Activated naive CD4-positive, alpha-beta T cell treated with anti-CD3 and anti-CD28 coated beads, Interleukin-2, amount 50 U/mL, for 72 hours (primary cell): ENCODE measurements at places on chromosomes 4 and X.

DNA sequence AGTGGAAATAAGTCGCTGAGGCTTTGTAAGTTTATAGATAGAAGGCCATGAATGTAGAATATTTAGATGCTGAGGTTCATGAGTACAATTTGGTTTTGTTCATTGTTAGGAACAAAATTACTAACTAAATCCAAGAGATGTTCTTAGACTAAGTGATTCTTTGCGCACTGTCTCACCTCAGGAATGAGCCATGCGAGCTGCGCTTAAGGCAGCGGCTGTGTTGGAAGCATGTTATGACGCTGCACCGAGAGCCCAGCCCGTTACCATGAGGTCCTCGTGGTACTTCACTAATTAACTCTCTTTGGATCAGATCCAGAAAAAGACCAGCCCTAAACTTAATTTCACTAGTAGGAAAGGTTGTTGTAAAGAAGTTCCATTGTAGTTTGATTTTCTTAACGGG lies 166.2 kb downstream of the RAPGEF2 start:
- DNase-seq = no peak

DNA sequence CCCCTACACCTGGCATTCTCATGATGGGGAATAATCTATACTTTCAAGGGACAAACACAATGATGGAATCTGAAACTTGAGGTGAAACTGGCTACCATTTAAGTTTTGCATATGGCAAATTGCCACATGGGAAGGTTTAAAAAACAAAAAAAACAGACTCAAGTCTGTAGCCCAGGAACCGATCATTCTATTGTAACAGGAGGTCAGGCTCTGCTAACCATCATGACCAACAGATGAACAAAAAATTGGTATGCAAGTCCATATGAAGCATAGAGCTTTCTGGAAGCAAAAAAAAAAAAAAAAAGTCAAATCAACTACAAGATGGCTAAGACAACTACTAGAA lies 594.3 kb upstream of the DIPK2B start:
- DNase-seq = no peak

- no peak for DNase-seq
Measured at GRCh38 chrX:115339441-115340025, 50.0 kb downstream of the LUZP4 start.

GRCh38 chr4:158172261-158173258 lies at the start of gene GASK1B:
Gene GASK1B, minus strand, starts transcription at chr4:158173025. Its CDS starts 1,650 bp downstream, at chr4:158171375.
- no peak for DNase-seq

DNA sequence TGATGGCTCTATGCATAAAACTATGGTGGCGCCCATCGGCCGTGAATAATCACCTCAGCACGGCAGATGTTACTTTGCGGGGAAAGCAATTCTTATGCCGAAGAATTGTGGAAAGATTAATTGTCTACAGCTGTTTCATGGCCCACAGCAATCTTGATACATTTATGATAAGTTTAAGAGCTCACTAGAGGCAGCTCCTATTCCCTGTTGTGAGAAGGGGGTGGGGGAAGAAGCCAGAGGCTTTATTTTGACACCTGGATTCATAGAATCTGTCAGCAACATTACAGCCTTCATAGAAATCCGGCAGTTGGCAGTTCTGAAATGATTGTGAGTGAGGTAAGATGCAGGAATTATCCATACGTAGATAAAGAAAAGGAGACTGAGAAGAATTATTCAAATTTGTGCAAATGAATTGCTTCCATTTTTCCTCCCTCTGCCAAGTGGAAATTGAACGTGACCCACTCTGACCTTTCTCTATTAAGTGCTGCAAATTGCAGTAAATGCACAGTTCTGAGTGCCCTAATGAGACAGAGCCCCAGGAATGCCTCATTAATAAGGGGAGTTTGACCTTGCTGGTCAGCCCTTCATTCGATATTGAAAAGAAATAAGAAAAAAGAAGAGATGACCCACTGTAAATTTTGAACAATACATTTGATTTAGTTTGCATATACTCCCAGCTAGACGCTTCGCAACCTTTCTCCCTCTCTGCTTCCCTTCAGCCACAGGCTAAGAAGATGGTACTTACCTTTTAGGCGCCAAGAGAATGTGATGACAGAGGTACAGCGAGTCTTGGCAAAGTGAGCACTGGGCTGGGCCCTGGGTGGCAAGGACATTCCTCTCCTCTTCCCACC lies 188.8 kb downstream of the GPAT3 start:
- no peak for DNase-seq

DNA sequence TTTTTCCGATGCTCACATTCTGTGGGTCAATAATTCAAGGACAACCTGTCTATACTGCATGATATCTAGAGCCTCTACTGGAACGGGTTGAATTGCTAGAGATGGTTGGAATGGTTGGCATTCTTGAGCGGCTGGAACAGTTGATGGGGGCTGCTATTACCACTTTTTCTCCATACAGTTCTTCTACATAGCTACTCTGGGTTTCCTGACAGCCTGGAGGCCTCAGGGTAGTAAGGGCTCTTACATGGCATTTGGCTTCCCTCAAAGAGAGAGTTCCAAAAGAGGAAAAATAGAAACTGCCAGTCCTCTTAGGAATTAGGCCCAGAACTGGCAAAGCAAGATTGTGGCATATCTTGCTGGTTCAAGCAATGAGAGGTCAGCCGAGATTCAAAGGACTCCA lies 53.1 kb downstream of the NAA11 start:
- DNase-seq = no peak

DNA sequence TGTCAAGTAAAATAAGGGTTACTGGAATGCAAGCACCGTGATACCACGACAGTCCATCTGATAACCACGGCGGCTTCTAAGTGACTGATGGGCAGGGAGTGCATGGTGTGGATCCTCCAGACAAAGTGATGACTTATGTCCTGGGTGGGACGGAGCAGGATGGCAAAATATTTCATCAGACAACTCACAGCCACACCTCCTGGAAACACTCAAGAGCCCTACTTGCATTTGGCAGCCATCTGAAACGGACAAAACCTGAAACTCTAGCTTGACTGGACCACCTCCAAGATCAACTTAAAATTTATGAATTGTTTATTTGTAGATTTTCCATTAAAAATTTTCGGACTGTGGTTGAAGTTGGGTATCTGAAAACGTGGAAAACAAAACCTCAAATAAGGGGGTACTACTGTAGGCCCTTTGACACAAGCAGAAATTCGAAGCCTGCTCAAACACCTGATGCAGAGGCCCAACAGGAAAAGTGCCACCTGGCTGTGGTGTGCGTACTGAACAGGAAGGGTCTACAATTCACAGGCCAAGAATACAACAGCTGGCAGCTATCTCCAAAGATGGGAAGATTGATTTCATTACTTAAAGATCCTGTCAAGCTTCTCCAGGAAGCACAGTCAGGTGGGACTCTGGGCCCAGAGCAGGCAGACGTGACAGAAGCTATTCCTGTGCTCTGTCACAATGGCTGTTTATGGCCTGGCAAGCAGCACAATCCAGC lies 26.0 kb downstream of the LRIT3 start:
- no peak for DNase-seq

GRCh38 chr4:151961456-151961855 lies 200.6 kb upstream of the GATB start:
- no peak for DNase-seq

GRCh38 chr4:39505581-39505980 lies 21.7 kb downstream of the UGDH start:
- DNase-seq = no peak

DNA sequence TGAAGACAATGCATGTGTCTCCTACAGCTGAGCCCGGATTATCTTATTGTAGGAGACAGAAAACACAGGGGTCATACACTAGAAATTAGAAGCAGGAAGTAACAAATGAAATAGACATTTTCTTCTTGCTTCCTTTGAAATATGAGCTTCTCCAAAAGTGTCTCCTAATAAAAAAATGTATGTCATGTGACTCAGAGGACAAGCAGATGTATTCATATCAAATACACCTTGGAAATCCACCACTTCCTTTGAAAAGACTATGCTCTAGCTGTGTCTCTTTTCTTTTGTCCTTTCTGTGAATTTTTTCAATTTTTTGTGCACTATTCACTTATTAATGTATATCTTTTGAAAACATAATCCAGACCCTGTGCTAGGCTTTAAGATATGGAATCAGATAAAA lies 1906.2 kb downstream of the C4orf33 start:
- no peak for DNase-seq

DNA sequence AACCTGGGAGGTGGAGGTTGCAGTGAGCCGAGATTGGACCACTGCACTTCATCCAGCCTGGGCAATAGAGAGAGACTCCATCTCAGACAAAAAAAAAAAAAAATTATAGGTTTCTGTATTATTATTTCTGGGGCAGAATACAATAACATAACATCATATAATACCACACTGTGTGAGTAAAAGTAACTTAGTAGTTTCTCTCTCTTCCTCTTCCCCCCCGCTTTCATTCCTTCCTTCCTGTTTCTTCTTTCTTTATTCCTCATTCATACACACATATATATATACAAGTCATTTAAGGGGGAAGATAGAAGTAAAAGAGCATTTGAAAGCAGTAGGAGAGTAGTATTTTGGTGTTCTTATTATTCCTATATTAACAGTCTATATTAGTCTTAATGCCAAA lies 55.9 kb upstream of the FHDC1 start:
- no peak for DNase-seq

DNA sequence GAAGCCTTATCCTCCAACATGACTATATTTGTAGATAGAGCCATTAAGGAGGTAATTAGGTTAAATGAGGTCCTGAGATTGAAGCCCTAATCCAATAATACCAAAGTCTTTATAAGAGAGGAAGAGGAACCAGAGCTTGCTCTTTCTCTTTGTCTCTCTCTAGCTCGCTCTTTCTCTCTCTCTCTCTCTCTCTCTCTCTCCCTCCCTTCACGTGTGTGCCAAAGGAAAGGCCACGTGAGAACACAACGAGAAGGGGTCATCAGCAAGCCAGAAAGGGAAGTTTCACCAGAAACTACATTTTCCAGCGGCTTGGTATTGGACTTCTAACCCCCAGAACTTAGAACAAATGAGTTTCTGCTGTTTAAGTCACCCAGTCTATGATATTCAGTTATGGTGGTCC lies 1540.5 kb downstream of the C4orf33 start:
- DNase-seq = no peak

DNA sequence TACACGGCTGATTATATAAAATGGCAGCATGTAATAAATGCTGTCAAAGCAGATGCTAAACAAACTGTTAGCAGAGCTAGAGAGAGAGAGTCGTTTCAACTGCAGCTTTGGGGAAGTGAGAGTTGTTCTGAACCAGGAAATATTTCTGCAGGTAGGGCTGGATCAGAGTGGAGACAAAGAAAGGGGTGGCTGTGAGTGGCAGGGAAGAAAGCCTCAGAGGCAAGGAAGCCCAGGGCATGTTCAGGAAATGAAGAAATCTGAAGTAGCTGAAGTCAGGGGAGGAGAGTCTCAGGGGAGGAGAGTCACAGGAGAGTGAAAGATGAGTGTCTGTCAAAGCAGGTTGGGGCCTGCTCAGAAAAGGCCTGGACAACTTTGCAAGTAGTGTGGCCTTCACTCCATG lies 48.4 kb upstream of the RPS6KA3 start:
- no peak for DNase-seq
